Small intestine (tissue), 16 donors: ENCODE measurements at places on chromosomes 2 and 18. TPM values are rescaled to one million over a fixed set of nuclear protein-coding genes. Genes with fewer than 3 reads are reported as not detected.

DNA sequence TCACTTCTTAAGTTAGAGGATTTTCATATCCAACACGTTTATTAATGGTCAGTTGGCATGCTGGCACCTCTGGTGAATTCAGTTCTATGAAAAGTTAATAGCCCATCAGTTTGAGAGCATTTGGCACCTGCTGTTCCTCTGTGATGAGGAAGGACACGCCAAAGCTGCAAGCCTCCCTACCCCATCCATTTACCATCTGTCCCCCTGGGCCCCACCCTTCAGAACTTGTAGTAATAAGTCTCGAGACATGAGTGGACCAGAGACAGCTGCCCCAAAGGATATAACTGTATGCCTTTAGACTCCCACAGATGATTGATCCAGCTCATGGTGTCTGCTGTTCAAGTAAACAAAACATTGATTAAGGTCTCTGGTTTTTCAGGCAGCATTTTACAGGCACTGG lies 6.3 kb downstream of the OST4 start:
- H3K27ac ChIP-seq: no peak overlapping the region
- H3K27me3 ChIP-seq: no peaks in the 10 kb centered on the region
- no peak for DNase-seq
- peaks cover 2% of the 10 kb centered on the region for H3K36me3 ChIP-seq

DNA sequence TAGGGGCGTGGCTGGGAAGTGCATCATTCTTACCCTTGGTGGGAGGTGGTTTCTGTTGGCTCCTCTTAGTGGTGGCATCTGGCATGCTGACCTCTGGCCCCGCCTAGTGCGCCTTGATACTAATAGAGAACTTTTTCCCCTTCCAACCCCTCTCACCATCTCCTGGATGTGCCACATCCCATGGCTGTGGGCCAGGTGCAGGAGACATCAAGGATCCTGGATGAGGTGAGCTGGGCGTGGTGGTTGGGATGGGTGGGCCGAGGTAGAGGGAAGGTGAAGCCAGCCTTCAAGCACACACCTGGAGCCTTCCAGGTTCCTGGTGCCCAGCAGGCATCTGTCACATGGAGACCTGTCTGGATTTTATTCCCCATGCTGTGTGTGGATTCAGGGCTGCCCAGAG lies 149.2 kb downstream of the DYSF start:
- H3K27me3 ChIP-seq: no peaks in the 10 kb centered on the region
- no peaks in the 10 kb centered on the region for H3K36me3 ChIP-seq
- no peak overlapping the region for H3K4me3 ChIP-seq
- DNase-seq: no peak
- H3K4me1 ChIP-seq: no peaks in the 10 kb centered on the region

GRCh38 chr2:183001948-183002347 lies 36.3 kb downstream of the NCKAP1 start:
- H3K4me3 ChIP-seq: no peak overlapping the region
- no peak overlapping the region for H3K27ac ChIP-seq
- H3K4me1 ChIP-seq: no peaks in the 10 kb centered on the region
- no peaks in the 10 kb centered on the region for H3K27me3 ChIP-seq

DNA sequence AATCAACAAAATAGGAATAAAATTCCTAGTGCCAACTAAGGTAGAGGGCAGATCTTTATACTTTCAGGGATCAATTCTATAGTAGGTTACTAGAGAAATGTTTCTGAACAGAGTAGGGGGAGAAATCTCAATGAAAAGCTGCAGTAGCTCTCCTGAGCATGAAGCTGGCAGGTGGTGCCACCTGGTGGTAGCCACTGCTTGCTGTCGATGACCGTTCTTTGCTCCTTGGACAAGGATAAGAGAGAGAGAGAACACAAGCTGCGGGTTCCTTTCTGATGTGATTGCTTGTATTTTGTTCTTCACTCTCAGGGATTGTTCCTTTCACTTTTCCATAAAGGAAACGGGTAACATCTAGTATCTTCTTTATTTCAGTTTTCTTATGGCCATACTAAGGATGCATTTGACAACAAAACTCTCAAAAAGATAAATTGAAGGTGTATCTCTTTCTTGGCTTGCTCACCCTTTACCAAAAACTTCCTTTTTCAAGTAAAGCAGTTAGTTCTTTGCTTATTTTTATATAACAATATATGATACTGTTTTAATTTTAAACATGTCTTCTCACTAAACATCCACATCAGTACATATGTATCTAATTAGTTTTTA lies 18.6 kb upstream of the MRPL19 start:
- H3K4me3 ChIP-seq: no peak overlapping the region
- no peaks in the 10 kb centered on the region for H3K27me3 ChIP-seq
- peak; percentile 84 for DNase-seq
- H3K36me3 ChIP-seq: no peaks in the 10 kb centered on the region

DNA sequence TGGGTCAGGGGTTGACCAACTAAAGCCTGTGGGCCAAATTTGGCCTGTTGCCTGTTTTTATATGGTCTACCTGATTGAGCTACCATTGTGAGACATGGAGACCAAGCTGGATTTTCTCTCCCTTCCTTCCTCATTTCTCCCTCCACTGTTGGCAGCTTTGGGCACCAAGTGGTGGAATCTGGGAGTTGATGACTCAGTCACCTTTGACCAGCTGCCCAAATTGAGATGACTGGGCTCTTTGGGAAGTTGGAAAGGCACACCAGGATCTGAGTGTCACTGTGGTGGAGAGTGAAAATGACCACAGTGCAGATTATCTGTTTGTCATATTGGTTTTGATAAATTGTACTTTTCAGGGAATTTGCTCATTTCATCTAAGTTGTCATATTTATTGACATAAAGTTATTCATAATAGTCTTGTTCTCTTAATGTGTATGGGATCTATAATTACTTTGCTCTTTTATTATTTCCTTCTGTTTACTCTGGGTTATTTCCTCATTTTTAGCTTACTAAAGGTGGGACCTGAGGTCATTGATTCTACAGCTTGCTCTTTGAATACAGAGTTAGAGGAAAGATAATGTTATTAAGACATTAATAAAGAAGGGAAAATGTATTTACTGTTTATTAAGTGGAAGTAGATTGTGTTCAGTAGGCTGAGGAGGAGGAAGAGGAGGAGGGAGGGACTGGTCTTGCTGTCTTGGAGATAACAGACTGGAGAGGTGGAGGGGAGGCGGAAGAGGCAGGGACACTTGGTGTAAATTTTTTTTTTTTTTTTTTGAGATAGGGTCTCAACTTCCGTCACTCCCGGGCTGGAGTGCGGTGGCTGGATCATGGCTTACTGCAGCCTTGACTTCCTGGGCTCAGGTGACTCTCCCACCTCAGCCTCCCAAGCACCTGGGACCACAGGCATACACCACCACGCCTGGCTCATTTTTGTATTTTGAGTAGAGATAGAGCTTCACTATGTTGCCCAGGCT lies 31.8 kb downstream of the AGFG1 start:
- H3K27ac ChIP-seq: peak overlapping the region; percentile 4
- H3K4me3 ChIP-seq: no peak overlapping the region
- H3K4me1 ChIP-seq: peaks cover 41% of the 10 kb centered on the region
- H3K36me3 ChIP-seq: peaks cover 2% of the 10 kb centered on the region
- DNase-seq: peak; percentile 20

DNA sequence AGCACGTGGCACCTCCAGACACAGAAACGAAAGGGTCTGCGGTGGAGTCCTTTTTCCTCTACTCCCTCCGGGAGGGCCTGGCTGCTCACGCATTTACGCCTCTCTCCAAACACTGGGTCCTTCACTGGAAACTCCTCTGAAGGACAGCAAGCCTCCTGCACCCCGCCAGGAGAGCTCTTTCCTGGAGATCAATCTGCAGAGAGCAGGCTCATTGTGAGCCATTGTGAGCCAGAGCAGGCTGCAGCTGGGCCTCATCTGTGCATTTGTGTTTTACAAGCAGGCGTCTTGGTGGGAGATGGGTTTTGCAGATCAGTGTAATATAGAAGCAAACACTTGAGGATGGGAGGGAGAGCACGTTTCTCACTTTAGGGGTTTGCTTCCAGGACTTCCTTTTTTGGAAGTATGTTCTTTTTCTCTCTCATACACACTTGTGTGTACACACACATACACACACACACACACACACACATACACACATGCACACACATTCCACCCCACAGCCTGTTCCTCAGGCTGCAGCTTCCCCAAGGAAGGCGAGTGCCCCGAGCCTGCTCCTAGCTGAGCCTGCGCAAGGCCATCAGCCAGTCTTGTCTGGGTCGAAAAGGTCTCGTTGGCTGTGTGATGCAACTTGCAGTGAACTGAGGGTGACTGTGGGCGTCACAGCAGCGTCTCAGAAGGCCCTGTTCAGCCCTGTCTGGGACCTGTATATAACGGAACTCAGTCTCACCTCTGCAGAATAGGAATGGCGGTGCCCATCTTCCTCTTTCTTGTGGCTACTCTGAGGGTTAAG lies 163.5 kb downstream of the GLI2 start:
- no peak overlapping the region for H3K4me3 ChIP-seq
- no peaks in the 10 kb centered on the region for H3K4me1 ChIP-seq
- no peak overlapping the region for H3K27ac ChIP-seq
- H3K27me3 ChIP-seq: no peaks in the 10 kb centered on the region
- DNase-seq: no peak
- H3K36me3 ChIP-seq: no peaks in the 10 kb centered on the region

GRCh38 chr2:142756430-142756829 lies 121.0 kb upstream of the KYNU start:
- no peak overlapping the region for H3K4me3 ChIP-seq
- no peak for DNase-seq
- H3K36me3 ChIP-seq: no peaks in the 10 kb centered on the region
- H3K27ac ChIP-seq: no peak overlapping the region

DNA sequence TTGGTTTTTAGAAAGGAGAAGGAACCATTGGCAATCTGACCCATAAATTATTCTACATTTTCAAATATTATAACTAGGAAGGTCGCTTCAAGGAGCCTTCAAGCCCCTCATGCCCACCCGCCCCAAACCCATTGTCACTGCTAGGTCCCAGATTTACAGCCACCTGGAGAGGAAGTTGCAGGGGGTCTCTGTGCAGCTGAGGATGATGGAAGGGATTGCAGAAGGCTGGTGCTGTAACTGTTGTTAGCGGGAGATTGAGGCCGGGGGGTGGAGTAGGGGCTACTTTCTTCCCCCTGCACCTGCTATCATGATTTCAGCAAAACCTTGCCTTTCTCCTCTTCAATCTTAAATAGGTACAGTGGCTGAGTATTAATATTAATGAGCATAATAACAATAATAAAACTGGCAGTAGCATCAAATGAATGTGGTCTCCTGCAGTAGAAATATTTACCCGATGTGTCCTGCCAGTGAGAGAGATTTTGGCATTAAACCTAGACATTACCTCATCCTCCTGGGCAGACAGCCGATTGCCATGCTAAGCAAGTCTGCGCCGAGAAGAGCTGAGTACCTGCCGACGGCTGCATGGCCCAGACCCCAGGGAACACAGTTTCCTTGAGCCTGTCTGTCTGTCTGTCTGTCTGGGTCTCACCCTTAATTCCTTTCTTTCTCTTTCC lies 225.4 kb downstream of the FAM210A start:
- no peaks in the 10 kb centered on the region for H3K27me3 ChIP-seq
- peaks cover 2% of the 10 kb centered on the region for H3K4me1 ChIP-seq
- H3K27ac ChIP-seq: no peak overlapping the region
- H3K36me3 ChIP-seq: peaks cover 3% of the 10 kb centered on the region

DNA sequence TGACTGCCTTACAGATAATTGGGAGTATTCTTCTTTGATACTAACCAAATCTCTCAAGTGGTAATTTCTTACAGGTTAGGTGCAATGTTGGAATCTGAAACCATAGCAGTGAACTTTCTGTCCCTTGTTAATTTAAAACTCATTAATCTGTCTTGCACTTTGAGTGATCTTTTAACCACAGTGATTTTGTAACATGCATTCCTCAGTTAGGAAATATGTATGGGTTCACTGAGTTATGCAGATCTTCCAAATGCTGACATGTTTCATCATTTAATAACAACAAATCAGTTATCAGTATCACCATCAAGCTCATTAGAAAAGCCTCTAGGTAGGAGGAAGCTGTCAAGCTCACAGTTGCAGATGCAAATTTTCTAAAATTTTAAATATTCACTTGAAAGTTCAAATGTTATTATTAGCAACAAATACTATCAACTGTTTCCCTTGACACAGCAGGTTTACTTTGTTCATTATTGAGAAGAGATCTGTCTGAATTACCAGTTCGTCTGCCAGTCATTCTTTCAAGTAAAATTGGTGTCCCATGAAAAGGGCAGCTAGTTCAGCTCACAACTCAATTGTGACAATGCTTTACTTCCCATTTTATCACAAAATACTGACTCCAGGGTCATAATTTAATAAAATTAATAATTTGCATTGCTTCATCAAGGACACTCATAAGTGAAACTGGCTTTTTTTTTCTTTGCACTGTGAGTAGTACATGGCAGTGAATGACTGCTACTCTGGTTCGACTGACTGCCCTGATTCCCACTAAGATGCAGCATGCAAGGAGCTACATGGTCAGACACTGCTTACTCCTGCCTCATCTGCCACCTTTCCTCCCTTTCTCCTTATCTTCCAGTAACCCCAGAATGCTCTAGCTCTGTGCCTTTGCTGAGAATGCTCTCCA lies 31.6 kb downstream of the SUCLG1 start:
- H3K27me3 ChIP-seq: no peaks in the 10 kb centered on the region
- no peaks in the 10 kb centered on the region for H3K4me1 ChIP-seq
- no peak overlapping the region for H3K4me3 ChIP-seq
- H3K27ac ChIP-seq: peak overlapping the region; percentile 36

DNA sequence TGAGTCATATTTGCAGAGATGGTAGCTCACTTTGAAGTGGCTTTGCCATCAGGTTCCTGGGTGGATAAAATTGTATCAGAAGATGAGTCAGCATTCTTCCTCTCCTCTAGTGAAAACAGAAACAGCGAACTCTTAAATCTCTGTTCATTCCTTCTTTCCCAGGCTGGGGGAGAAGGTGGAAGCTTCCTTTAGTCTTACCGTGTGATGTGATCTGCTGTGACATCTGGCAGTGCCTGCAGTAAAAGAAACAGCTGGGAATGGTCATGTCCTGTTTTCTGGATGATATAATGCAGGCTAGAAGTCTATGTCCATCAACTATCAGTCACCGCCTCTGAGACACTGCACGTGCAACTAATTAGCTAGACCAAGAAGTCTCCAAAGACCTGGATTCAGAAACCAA lies 171.6 kb downstream of the VAPA start:
- no peaks in the 10 kb centered on the region for H3K36me3 ChIP-seq
- H3K27me3 ChIP-seq: no peaks in the 10 kb centered on the region
- no peak overlapping the region for H3K4me3 ChIP-seq
- H3K4me1 ChIP-seq: peaks cover 15% of the 10 kb centered on the region
- no peak for DNase-seq

DNA sequence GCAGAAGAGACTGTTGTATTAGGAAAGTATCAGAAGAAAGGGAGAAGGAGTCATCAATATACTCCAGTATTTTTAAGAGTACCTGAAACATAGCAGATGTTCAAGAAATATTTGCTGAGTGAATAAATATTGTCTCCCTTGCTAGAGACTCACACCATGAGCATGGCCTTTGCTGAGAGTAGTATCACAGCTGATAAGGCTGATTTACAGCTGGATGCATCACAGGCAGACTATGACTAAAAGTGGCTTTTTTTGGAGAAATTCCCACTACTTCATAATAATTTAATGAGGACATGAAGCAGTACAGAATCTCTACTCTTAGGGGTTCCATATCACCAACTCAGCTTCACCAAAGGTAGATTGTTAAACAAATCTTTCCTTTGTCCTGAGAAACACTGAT lies 373.3 kb downstream of the RBM43 start:
- H3K36me3 ChIP-seq: no peaks in the 10 kb centered on the region
- H3K27me3 ChIP-seq: no peaks in the 10 kb centered on the region
- no peaks in the 10 kb centered on the region for H3K4me1 ChIP-seq

The OLA1 gene
- 90.1 TPM for polyA plus RNA-seq

The CROCC2 gene
- not detected for polyA plus RNA-seq

The TMEM185B gene
- polyA plus RNA-seq: 10.5 TPM
